ENCODE measurements at places on chromosomes 3 and 15.

DNA sequence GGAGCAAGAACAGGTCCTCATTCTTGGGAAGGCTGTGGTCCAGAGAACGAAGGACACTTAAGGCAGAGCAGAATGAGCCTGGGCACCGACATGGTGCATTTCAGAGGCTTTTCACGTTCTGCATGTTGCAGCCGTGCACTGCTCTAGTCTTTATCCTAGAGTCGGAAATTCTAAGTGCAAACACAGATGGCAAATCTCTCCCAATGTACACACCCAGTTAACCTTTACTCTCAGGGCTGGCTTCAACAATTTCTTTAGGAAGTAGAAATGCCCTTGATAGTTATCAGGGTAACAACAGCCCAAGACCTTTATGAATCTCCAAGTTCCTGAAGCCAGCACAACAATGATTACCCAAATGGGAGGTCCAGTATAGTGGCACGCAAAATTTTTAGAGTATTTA lies 39.1 kb upstream of the LRTM1 start:
- no peak for DNase-seq

DNA sequence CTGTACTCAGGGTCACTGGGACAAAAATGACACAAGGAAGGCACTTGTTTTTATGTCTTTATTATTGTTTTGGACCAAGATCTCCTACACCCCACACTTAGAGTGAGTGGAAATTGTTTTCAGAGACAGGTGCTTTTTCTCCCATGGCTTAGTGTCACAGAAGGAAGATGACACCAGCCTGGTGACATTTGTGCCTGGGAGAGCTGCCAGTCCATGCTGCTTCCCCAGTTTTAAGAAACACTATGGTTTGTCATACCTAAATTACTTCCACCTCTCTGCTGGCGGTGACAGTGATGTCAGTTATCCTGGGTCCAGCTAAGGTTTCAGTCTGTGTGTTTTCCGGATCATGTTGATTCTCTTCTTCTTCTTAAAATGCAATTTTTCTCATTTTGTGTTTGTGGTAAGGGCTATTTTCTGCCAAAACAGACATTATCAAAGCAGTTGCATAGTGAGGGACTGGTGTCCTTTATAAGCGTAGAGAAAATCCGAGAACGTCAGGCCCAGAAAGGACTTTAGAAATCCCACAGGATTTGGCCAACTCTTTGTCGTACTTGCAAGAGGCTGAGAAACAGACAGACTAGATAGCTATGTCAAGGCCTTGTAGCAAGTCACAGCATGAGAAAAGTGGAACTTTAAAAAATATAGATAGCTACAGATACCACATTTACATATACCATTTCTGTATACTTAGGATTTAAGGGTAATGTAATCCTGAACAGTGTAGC lies 149.5 kb downstream of the TP63 start:
- DNase-seq, result no peak

GRCh38 chr3:108818404-108818803 lies 4.2 kb upstream of the TRAT1 start:
- peak; percentile 65 for DNase-seq

DNA sequence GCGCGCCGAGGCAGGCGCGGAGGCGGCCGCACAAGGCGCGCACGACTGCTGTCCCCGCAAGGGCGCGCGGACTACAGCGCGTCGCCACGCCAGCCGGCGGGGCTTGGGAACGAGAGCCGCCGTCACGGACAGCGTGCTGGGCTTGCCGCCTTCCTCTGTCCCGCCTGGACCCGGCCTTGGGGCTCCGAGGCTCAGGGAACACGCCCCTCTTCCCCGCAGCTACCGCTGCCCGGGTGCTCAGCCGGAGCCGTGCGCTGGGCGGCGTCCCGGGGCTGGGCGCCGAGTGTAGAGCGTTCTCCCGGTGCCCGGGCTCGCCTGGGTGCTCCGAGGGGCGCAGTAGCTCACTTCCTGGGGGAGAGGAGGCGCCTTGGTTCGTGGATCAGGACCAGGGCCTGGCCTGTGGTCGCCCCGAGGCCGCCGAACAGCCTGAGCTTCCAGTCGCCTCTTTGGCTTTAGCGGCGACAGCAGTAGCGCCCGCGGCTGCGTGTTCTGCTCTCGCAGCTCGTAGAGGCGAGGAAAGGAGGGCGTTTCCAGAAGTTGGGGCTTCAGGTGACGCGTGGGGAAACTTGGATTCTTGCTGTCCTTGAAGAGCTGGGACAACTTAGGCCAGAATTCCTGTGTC lies 226.7 kb upstream of the C2CD4B start:
- no peak for DNase-seq

- peak; percentile 32 for DNase-seq
Measured at GRCh38 chr15:100383302-100384107, 41.7 kb upstream of the ADAMTS17 start.

DNA sequence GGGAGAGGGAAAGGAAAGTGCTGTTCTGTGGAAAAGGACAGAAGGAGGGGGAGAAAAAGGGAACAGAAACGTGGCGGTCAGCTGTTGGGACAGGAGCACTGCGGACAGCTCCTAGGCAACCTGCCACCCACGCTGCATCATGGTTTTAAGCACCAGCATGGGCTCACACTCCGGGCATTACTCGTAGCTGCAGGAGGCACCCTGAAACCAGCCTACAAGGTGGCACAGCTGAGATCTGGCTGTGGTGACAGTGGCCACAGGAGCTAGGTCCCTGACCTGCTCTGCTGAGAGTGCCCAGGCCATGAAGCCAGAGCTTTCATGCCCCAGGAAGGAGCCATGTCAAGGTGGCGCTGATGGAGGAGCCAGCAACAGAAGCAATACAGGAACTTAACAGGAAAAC lies 161.4 kb upstream of the ST8SIA2 start:
- no peak for DNase-seq
